Spinal cord (tissue), 10 donors: ENCODE measurements at places on chromosomes 4 and X. TPM values are rescaled to one million over a fixed set of nuclear protein-coding genes. Genes with fewer than 3 reads are reported as not detected.
A peak's percentile ranks its signal among the peaks of the same experiment; 100 is the strongest.

The PABPC1L2B gene
- total RNA-seq = 0.72 TPM

- H3K4me1 ChIP-seq = peaks cover 8% of the 10 kb centered on the region
- no peaks in the 10 kb centered on the region for H3K36me3 ChIP-seq
- no peaks in the 10 kb centered on the region for H3K27me3 ChIP-seq
- DNase-seq = no peak
These were observed 12.5 kb downstream of the ZBTB33 start for GRCh38 chrX:120262859-120263708.

GRCh38 chrX:18927558-18927957 lies 56.4 kb downstream of the PHKA2 start:
- H3K27me3 ChIP-seq = peaks cover 8% of the 10 kb centered on the region
- no peak overlapping the region for H3K27ac ChIP-seq
- no peak for DNase-seq
- H3K4me1 ChIP-seq = no peaks in the 10 kb centered on the region

- peaks cover 3% of the 10 kb centered on the region for H3K4me1 ChIP-seq
- no peak for DNase-seq
- no peak overlapping the region for H3K27ac ChIP-seq
- no peaks in the 10 kb centered on the region for H3K36me3 ChIP-seq
- H3K27me3 ChIP-seq = peaks cover 14% of the 10 kb centered on the region
These were observed 30.1 kb downstream of the RTL5 start for GRCh38 chrX:72101597-72102037.

The UGT2B15 gene
- total RNA-seq = not detected

GRCh38 chr4:99633772-99634171 lies 23.9 kb downstream of the C4orf54 start:
- DNase-seq = no peak
- no peaks in the 10 kb centered on the region for H3K36me3 ChIP-seq
- H3K27me3 ChIP-seq = no peaks in the 10 kb centered on the region
- H3K27ac ChIP-seq = no peak overlapping the region
- H3K4me3 ChIP-seq = no peak overlapping the region
- no peaks in the 10 kb centered on the region for H3K4me1 ChIP-seq

- no peak for DNase-seq
- no peak overlapping the region for H3K27ac ChIP-seq
- no peaks in the 10 kb centered on the region for H3K27me3 ChIP-seq
- no peak overlapping the region for H3K4me3 ChIP-seq
- no peaks in the 10 kb centered on the region for H3K36me3 ChIP-seq
- no peaks in the 10 kb centered on the region for H3K4me1 ChIP-seq
These were observed 381.3 kb upstream of the INTU start for GRCh38 chr4:127251423-127251822.

The ATP1B4 gene
- total RNA-seq = 0.20 TPM

DNA sequence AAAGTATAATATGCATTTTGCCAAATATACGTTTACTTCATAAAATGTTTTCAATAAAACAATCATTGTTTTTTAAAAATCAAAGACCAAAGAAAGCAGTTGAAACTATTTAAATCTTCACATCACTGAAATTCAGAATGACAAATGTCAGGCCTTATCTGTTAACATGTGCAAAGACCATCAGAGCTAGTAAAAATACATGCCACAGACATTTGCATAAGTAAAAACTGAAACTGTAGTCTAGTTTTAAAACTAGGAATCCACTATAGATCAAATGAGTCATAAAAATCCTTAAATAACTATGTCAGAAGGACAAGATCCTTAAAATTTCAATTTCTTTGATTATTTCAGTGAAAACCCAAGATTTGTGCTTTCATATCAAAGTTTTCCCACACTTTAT lies 24.8 kb downstream of the KLHL15 start:
- H3K4me3 ChIP-seq = no peak overlapping the region
- H3K27ac ChIP-seq = no peak overlapping the region
- H3K4me1 ChIP-seq = no peaks in the 10 kb centered on the region
- H3K27me3 ChIP-seq = peaks cover 6% of the 10 kb centered on the region
- DNase-seq = no peak

The ZIC3 gene
- 12.1 TPM for total RNA-seq

GRCh38 chr4:42050516-42051249 lies 60.4 kb downstream of the SLC30A9 start:
- no peaks in the 10 kb centered on the region for H3K4me1 ChIP-seq
- H3K36me3 ChIP-seq = peaks cover 11% of the 10 kb centered on the region
- H3K27ac ChIP-seq = no peak overlapping the region
- H3K27me3 ChIP-seq = no peaks in the 10 kb centered on the region

DNA sequence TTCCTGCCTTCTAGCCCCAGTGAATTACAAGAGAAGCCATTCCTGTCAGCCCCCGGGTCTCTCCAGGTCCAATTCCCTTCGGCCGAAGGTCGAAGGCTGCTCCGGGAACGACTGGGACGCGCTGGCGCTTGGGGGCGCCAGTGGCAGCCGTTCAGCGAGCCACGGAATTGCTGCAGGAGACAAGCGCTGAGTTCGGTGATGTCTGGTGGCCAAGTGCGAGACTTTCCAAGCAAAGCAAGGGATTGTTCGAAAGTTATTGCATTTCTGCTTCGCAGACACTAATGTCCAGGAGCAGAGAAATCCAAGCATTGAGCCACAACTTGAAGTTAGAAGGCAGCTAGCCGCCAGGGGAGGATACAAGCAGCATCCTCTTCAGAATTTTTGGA lies 1.1 kb upstream of the DKK2 start:
- peak overlapping the region; percentile 69 for H3K4me3 ChIP-seq
- peaks cover 28% of the 10 kb centered on the region for H3K4me1 ChIP-seq
- no peak overlapping the region for H3K27ac ChIP-seq
- no peaks in the 10 kb centered on the region for H3K36me3 ChIP-seq
- no peak for DNase-seq
- H3K27me3 ChIP-seq = peaks cover 49% of the 10 kb centered on the region

DNA sequence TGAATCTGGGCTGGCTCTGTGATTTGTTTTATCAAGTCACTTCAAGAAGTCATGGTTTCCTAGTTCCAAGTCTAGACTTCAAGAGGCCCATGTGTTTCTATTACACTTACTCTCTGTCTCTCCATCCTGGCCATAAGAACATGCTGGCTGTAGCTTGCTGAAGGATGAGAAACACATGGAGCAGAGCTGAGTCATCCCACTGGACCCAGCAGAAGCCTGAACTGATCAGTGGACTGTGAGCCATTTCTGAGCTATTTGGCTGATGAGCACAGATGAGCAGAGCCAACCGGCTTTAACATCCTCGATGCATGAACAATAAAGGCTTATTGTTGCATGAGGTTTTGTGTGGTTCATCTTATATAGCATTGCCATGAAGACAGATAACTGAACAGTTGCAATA lies 290.6 kb upstream of the BOD1L1 start:
- no peaks in the 10 kb centered on the region for H3K36me3 ChIP-seq
- H3K4me3 ChIP-seq = no peak overlapping the region
- peaks cover 3% of the 10 kb centered on the region for H3K4me1 ChIP-seq
- H3K27me3 ChIP-seq = no peaks in the 10 kb centered on the region
- DNase-seq = no peak

- H3K4me3 ChIP-seq = no peak overlapping the region
- H3K27me3 ChIP-seq = no peaks in the 10 kb centered on the region
- H3K27ac ChIP-seq = no peak overlapping the region
These were observed 1243.8 kb upstream of the ADGRL3 start for GRCh38 chr4:59956366-59956765.
